ENCODE measurements at places on chromosomes 7 and 10. TPM values are rescaled to one million over a fixed set of nuclear protein-coding genes. Genes with fewer than 3 reads are reported as not detected.

Gene SEMA3E
- 2.6 TPM for total RNA-seq

Gene HECW1
- total RNA-seq = 9.2 TPM

Gene CTNNA3
- total RNA-seq = 21.2 TPM

Gene INTS15
- total RNA-seq = 30.8 TPM

Gene NDUFB2
- 152 TPM for total RNA-seq

Gene TCAF2
- total RNA-seq = 2.3 TPM

Gene MSMB
- not detected for total RNA-seq

Gene ADRA2A
- 7.1 TPM for total RNA-seq

Gene METTL27
- 19.3 TPM for total RNA-seq

Gene DGKI
- 4.0 TPM for total RNA-seq

Gene TSPAN13
- 16.8 TPM for total RNA-seq

Gene SFRP5
- 0.58 TPM for total RNA-seq

Gene ETV1
- 21.3 TPM for total RNA-seq

Gene CHPF2
- 29.1 TPM for total RNA-seq

Gene HSPA12A
- total RNA-seq = 26.6 TPM

Gene NCF1
- 6.5 TPM for total RNA-seq

Gene RPEL1
- not detected for total RNA-seq

Gene FZD8
- 34.4 TPM for total RNA-seq

Gene SLC35G1
- total RNA-seq = 5.2 TPM

Gene EBLN1
- not detected for total RNA-seq

Gene TAS2R5
- 5.3 TPM for total RNA-seq

Gene TUBB8
- 0.12 TPM for total RNA-seq

Gene TMEM270
- not detected for total RNA-seq

Gene PIP
- not detected for total RNA-seq

Gene RSPH10B
- 2.0 TPM for total RNA-seq

Gene DOCK4
- total RNA-seq = 46.9 TPM

Gene ZPBP
- 0.88 TPM for total RNA-seq

Gene VWA2
- total RNA-seq = 3.0 TPM
